Daoy (cell line): ENCODE measurements at places on chromosomes 1 and 21. TPM values are rescaled to one million over a fixed set of nuclear protein-coding genes. Genes with fewer than 3 reads are reported as not detected.
A peak's percentile ranks its signal among the peaks of the same experiment; 100 is the strongest.

The ARHGEF19 gene
- 2.4 and 4.2 TPM in 2 replicates for total RNA-seq

GRCh38 chr1:40197656-40198055 lies 36.5 kb downstream of the RLF start:
- DNase-seq, result no peak

GRCh38 chr1:151485685-151486255 lies 25.4 kb upstream of the CGN start:
- no peak for DNase-seq

The CLCNKB gene
- total RNA-seq, result 0.11 and 0.33 TPM in 2 replicates

DNA sequence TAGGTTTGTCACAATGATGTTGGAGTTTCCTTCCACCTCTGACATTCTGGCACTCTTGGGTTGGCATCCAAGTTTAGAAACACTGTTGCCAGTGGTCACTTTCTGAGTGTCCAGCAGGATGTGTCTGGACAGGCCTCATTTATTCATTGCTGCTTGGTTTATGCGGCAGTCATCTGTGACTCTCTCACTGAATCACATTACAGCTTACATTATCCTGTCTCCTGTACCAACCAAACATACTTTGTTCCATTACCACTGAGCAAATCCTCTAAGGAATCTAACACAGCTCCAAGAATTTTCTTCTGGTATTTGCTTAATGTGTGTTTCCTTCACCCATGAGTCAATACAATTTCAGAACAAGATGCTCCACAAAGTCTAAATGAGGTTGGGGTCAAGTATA lies 19.9 kb downstream of the SGIP1 start:
- DNase-seq, result no peak

The AMY1B gene
- not detected in 2 replicates for total RNA-seq

The ALX3 gene
- total RNA-seq, result not detected in 2 replicates

DNA sequence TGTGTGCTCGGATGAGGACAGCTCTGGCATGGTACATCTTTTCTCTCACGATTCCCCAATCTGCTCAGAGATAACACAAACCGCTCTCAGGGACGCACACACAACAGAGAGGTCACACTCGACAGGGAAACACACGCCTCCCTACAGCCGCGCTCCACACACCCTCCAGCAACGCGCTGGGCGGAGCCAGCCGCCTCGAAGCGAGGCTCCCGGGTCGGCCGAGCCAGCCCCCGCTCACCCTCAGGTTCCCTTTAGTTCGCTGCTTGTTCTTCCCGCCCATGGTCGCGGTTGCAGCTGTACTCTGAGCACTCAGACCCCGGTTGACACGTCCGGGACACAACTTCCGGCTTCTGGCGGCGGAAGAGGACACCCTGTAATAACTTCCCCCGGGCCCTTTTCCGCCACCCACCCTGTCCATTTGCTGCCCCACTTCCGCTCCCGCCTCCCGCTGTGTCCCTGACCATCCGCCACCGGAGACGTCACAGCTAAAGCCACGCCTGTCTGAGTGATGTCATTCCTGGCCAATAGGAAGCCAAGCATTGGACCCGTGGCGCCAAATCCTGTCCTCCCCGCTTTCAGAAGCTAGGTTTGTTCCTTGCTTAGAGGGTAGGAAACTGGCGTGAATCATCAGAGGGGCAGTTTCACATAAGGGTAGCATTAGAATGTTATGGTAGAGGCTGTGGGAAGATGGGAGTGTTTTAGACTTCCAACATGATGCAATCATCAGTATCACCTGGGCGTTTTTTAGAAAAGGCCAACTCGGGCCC lies at the start of gene LTN1:
Gene LTN1 (minus strand): TSS at position 352 of the 767 bp plus-strand sequence. CDS start 72 bp downstream, at position 280.
- DNase-seq, result peak; percentile 100

- DNase-seq, result peak; percentile 86
Measured at GRCh38 chr1:84619383-84620102, 45.3 kb upstream of the CTBS start.

DNA sequence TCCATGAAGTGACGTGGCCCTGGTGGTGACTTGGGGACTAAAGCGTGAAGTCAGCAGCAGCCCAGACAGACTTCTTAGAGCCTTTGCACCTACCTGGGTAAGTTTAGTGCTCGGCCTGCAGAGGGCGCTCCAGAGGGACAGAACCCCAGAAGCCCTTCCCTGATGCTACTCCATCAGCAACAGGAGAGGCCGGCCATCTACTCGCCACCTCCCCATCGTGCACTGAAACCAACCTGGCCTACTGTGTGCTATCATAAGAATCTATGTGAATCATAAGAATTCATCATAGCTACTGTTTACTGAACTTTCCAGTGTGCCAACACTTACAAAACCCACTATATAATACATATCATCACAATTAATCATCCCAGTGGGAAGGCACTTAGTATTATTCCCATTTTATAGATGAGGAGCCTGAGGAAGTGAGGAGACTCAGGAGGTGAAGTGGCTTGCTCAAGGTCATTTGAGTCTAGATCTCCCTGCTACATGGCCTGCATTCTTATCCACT lies 7.9 kb upstream of the EDN2 start:
- DNase-seq, result no peak

- DNase-seq, result no peak
Measured at GRCh38 chr1:52798331-52798730, 44.2 kb upstream of the ZYG11A start.

GRCh38 chr1:118992868-118993699 lies 4.9 kb upstream of the TBX15 start:
- no peak for DNase-seq

- no peak for DNase-seq
Measured at GRCh38 chr21:40902993-40903392, 56.0 kb upstream of the DSCAM start.

The NPHS2 gene
- not detected in 2 replicates for total RNA-seq

The CAPN2 gene
- 186 and 189 TPM in 2 replicates for total RNA-seq

- DNase-seq, result no peak
Measured at GRCh38 chr1:170660281-170660713, 3.6 kb upstream of the PRRX1 start.

The SOX13 gene
- total RNA-seq, result 4.2 and 6.1 TPM in 2 replicates

The CYP4A11 gene
- total RNA-seq, result not detected in 2 replicates

- DNase-seq, result peak; percentile 42
Measured at GRCh38 chr1:53308506-53308905, 19.4 kb downstream of the LRP8 start.

- DNase-seq, result peak; percentile 23
Measured at GRCh38 chr1:87242445-87243185, 86.1 kb upstream of the LMO4 start.

DNA sequence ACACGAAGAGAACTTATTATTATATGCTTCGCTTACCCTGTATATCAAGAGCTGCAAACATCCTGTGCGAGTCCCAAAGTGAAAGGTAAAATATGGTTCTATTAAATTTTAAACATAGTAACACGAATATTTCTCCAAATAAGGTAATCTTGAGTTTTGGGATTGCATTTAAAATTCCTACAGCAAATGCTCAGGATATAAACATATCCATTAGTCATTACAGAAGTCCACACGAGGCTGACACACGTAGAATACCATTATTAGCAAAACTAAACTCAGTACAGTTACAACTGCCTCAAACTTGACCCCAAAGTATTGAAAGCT lies 282 bp upstream of the LYPLAL1 start:
- no peak for DNase-seq

- peak; percentile 51 for DNase-seq
Measured at GRCh38 chr1:31764312-31765040, at the start of gene ADGRB2. Gene ADGRB2, minus strand, starts transcription at chr1:31764340. Its CDS starts 7,119 bp downstream, at chr1:31757221.

The PTGFR gene
- total RNA-seq, result 1.8 and 2.9 TPM in 2 replicates

DNA sequence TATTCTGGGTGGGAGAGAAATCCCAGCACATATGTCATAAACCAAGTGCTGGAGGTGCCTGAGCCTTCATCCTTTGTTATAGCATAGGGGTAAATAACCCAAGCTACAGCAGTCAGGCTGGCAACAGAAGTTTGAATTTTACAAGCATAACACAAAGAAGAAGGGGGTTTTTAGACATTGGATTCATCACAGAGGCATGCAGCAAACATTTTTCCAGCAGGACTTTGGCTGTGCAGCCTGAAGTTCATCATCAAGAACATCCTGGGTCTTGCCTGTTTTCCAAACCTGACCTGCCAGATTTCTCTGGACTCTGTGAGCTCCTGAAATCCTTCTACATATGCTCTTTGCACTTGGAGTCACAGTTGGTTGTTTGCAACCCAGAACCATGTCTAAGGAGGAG lies 16.2 kb downstream of the PTGER3 start:
- DNase-seq, result no peak

DNA sequence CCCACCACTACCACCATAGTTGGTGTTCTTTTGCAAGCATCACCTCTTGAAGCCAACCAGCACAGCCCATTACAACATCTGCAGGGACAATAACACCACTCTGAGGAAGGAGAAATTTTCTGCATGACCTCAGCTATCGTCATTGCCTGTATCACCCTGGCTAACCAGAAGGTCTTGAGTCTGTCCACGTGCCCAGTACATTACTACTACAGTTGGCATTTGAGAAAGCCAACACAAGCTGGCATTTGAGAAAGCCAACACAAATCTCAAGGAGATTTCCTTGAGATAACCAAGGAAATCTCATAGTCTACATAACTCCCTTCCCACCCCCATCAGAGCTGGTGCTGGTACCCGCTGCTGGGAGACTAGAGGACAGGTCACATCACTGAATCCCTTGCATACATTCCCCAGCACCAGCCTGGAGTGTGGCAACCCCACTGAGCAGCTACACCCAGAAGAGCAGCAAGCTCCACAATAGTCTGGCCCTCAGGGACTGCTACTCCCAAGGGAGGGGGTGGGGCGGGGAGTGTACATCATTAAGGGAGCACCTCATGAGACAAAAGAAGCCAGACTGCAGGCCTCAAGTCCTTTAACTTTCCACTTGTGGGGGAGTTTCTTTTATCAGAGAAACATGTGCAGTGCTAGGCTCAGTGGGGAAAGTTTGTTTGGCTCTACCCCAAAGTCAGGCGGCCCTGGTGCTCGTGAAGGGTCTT lies 46.0 kb upstream of the GUCA2A start:
- DNase-seq, result peak; percentile 7

DNA sequence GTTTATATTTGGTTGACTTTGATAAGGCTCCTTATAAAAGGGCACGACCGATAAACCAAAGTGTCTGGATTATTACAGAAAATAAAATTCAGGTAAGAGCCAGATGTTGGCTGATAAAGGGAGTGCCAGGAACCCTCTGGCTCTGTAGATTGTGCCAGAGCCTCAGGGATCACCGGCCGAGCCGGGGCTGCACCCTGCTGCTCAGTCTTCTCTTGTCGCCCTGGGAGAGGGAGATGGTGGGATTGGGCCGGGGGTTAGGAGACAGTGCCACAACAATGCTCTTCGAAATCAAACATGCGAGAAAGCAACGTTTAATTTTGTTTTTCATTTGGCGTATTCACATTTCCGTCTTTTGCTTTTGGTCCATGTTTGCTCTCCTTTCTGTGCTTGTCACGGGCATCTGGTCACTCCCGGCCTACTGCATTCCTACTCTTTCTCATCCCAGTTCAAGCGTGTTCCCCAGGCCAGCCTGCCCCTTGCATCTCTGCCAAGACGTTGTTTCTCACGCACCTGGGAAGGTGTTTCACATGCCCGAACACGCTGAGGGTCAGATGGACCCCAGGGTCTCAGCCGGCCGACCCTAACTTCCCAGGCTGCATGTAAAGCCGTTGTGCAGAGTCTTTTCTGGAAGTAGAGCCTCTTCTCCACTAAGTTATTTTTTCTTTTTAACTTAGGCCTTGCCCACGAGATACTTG lies 18.8 kb upstream of the C2CD2 start:
- DNase-seq, result no peak

- peak; percentile 47 for DNase-seq
Measured at GRCh38 chr1:64745181-64745985, 508 bp downstream of the RAVER2 start.

DNA sequence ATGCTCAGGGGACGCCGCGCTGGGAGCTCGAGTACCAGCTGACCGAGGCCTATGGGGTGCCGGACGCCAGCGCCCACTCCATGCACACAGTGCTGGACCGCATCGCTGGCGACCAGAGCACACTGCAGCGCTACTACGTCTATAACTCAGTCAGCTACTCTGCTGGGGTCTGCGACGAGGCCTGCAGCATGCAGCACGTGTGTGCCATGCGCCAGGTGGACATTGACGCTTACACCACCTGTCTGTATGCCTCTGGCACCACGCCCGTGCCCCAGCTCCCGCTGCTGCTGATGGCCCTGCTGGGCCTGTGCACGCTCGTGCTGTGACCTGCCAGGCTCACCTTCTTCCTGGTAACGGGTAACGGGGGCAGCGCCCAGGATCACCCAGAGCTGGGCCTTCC lies 1.3 kb upstream of the XKR8 start:
- no peak for DNase-seq

DNA sequence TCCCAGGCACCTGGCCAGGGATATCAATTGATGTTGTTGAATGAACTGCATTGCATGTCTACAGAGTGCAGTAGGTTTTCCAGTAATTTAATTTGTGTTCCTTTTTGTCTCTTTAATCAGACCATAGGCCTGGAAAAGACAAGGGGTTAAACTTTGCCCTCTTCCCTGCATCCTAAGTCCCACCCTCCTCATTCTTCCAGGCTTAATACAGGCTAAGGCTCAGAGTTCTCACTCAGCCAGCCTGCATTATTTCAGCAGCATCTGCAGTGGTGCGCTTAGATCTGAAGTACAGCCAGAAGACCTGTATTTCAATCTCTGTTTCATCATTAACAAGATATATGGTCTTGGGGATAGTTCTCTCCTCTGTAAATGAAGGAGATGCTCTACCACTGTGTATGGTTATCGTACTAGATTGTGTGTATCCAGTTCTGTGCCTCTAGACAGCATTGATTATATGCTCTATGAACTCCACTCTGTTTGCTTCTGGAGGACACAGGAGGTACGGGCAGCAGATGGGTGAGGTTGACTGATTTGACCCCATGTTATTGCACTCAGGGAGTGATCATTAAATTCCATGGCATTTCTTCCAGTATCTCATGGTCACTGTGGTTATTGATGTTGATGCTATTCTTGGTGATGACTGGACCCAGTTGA lies 286.1 kb downstream of the RPS6KC1 start:
- DNase-seq, result no peak

The PAQR6 gene
- 0.11 TPM in 1 of 2 replicates, not detected in the other for total RNA-seq

- DNase-seq, result peak; percentile 15
Measured at GRCh38 chr1:20448671-20449071, 37.3 kb downstream of the CAMK2N1 start.

The RAP1GAP gene
- 0.39 and 0.80 TPM in 2 replicates for total RNA-seq

The RNF207 gene
- 6.2 and 11.7 TPM in 2 replicates for total RNA-seq

GRCh38 chr1:114299331-114299975 lies 145.8 kb upstream of the SYT6 start:
- no peak for DNase-seq

- DNase-seq, result peak; percentile 62
Measured at GRCh38 chr1:201584471-201585092, 45.7 kb downstream of the NAV1 start.

DNA sequence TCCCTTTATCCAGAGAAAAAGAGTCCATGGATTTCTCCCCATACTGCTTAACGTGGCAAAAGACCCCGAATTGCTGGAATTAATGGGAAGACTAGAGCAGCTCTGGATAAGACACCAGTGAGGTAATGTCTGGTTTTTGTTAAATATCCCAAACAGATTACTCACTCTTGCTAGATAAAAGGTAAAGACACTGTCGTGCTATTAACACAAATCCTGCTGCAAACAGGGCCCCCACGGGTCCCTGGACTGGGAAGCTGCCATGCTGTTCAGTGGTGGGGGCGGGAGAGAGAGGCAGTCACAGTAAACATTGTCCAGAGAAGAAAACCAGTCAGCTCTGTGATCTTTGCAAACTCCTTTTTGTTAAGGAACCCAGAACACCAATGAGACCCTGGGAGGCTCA lies 15.2 kb upstream of the SRP9 start:
- DNase-seq, result peak; percentile 89

The GPR52 gene
- total RNA-seq, result not detected in 2 replicates
